Activated CD4-positive, alpha-beta T cell treated with anti-CD3 and anti-CD28 coated beads for 24 hours (primary cell): ENCODE measurements at places on chromosomes 3 and 15.
A peak's percentile ranks its signal among the peaks of the same experiment; 100 is the strongest.

DNA sequence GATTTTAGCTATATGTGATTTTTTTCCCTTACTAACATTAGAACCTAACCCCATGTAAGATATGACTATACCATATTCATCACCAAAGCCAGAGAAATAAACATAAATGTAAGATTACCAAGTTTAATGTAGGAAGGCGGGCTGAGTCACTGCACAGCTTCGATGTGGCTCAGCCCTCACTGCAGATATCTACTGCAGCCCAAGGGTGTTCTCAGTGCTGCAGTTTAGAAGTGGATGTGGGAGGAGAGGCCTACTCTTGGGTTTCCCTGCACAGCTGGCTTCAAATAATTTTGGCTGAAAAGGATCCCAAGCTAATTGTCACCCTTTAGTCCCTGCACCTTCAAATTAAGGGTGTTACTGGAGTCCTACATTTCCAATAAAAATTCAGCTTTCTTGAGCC lies 9.3 kb downstream of the ARPP19 start:
- DNase-seq, result peak; percentile 33

GRCh38 chr3:59766200-59766872 lies 716.5 kb upstream of the CFAP20DC start:
- DNase-seq, result no peak

- no peak for DNase-seq
Observed at GRCh38 chr3:134073583-134073945, 43.8 kb upstream of the SLCO2A1 start.

DNA sequence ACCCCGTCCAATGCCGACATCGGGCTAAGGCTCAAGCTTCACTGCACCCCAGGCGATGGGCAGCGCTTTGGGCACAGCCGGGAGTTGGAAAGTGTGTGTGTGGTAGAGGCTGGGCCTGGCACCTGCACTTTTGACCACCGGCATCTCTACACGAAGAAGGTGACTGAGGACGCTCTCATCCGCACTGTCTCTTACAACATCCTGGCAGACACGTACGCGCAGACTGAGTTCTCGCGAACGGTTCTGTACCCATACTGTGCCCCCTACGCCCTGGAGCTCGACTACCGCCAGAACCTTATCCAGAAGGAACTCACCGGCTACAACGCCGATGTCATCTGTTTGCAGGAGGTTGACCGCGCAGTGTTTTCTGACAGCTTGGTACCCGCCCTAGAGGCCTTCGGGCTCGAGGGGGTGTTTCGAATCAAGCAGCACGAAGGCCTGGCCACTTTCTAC lies 1.0 kb downstream of the PDE12 start:
- DNase-seq, result no peak

DNA sequence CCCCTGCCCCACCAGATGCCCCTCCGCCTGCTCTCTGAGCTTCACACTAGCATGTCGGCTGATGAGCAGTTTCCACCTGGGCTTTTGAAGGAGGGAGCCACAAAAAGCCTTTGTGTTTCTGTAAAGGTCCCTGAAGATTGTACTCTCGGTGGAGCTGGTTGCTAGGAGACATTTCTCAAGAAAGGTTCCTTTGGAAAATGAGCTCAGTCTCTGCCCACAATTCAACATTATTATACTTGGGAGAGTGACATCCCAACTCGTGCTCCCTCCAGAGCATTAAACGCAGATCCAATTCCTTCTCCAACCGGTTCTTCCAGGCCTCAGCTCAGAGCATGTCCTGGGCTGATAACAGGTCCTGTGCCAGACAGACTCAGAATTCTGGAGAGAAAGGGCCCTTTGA lies 26.8 kb upstream of the FAM107A start:
- no peak for DNase-seq

DNA sequence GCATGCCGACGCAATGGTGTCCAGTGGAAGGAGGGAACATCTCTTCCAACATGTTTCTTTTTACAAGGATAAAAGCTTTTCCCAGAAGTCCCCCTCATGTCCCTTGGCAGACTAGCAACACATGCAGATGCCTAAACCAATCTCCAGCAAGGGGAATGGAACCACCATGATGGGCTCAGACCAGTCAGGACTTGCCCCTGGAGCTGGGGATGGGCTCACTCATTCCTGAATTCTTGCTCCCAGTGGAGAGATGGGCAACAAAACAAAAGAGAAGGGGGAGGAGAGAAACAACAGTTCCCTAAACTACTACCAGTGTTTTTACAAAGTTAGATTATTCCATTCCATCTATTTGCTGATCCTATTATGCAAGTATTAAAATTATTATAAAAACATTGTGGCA lies 76.8 kb upstream of the OXTR start:
- no peak for DNase-seq

DNA sequence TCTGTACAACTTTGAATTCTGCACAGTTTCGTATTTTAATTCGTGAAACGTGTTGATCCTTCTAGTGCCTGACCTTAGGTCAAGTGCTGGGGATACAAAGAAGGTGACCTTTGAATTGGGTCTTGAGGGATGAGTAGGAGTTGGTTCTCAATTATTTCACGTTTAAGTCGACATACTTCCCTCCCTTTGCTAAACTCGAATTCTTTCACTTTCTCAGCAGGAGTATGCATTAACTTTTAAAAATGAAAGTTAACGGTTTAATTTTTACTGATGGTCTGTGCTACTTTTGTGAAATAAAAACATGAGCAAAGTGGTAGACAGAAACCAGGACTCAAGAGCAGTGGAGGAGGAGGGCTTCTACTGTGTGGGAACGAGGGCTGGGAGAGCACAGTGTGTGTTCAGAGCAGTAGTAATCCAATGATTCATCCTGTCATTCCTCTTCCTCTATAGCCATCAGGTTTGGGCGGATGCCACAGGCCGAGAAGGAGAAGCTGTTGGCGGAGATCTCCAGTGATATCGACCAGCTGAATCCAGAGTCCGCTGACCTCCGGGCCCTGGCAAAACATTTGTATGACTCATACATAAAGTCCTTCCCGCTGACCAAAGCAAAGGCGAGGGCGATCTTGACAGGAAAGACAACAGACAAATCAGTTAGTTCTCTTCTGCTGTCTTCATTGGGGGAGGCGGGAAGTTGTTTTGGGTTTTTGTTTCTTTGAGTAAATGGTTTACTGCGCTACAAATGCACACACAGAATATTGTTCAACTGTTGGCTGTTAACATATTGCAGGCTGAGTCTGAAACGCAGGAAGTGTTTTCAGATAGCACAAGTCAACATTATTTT lies 78.6 kb upstream of the TSEN2 start:
- no peak for DNase-seq

- DNase-seq, result no peak
Observed at GRCh38 chr15:27768732-27769475, 330.2 kb downstream of the OCA2 start.

DNA sequence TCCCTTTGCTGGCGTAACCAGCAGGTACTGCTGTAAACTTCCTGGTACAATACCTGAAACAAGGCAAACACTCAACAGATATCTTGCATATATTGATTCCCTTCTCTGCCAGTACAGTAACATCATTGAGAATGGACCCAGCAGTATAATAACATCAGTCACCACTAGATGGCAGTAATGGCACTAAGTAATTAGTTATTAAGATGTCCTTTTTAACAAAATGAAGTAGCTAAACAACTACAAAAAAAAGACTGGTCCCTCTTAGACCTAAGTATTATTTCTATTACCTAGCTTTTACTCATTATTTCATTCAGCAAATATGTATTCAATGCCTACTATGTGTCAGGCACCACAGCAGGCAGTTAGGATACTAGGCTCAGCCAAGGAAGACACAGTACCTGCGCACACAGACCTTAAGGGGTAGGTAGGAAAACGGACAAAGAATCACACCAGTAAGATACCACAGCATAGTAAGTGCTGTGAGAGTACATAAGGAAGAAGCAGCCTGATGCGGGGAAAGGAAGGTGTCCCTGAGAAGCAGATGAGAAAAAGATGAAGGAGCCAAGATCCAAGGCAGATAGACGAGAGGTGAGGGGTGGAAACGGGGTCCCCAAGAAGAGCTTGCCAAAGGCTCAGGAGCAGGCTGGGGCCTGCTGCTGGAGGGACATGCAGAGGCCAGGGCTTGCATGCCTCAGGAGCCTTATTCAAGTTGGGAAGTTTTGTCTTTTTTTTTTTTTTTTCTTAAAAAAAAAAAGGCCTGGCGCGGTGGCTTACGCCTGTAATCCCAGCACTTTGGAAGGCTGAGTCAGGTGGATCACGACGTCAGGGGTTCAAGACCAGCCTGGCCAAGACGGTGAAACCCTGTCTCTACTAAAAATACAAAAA lies 102.7 kb upstream of the CHD2 start:
- no peak for DNase-seq

DNA sequence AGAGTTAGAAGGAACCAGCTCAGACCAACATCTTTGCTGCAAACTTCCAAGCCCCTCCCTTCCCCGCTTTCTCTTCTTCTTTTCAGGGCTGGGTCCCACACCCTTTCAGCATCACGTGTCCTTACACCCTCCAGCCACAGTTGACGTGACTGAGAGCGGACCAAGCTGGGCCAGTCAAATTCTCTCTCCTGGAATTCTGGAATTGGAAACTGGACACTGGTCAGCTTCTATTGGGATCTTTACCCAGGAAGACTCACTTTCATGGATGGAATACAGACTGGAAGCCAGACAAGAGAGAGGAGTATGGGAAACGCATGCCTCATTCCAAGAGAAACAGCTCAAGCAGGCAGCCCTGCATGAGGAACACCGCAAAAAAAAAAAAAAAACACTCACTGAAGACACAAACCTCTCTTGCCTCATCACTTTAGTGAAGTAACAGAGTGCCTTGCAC lies 12.4 kb upstream of the TPM1 start:
- DNase-seq, result no peak

GRCh38 chr3:24299806-24300626 lies 194.6 kb downstream of the THRB start:
- DNase-seq, result no peak

DNA sequence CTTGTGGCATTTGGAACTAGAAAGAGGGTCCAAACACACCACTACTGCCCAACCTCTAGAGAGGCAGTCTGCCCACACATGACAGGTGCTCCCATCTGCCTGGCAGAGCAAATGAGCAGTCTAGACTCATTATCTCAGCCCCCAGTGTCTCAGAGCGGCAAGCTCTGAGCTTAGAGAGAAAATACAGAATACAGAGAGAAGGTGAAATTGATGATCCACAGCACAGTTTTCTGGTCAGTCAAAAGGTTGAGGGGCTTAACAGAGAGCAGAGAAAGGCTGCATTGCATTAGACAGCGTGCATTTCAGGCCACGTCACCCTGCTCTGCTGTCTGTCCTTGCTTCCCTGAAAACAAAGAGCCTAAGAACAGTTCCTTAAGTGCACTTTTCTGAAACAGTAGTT lies 135.1 kb downstream of the KCNMB2 start:
- no peak for DNase-seq

DNA sequence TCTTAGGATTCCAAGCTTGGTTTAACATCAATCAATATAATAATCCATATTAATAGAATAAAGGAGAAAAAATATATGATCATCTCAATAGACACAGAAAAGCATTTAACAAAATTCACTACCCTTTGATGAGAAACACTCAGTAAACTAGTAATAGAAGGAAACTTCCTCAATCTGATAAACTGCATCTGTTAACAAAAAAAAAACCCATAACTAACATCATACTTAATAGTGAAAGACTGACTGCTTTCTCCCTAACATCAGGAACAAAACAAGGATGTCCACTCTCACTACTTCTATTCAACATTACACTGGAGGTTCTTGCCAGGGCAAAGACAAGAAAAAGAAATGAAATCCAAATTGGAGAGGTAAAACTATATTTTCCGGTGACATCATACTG lies 30.5 kb downstream of the LRRK1 start:
- DNase-seq, result no peak

GRCh38 chr3:59709702-59710553 lies 660.1 kb upstream of the CFAP20DC start:
- DNase-seq, result no peak

GRCh38 chr3:193241716-193242115 lies 694 bp downstream of the PLAAT1 start:
- no peak for DNase-seq

DNA sequence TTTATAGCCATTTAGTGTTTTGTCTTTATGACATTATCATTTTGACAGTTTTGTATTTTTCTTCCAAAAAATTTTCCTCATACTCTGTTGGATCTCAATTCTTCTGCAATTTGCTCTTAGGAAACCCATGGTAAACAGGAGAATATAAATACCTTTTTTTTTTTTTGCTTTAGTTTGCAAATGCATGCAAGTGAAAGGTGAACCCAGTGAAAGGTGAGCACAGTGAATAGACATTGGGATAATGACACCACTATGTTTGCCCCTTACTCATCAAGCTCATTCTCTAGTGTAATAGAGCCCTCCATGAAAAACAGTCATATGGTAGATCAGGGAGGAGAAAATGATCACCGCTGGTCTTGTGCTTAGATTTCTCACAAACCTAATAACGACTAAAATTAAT lies 59.0 kb upstream of the TRPC1 start:
- DNase-seq, result no peak

- no peak for DNase-seq
Observed at GRCh38 chr15:67171471-67171870, 83.0 kb downstream of the AAGAB start.

GRCh38 chr3:123028233-123028828 lies 768 bp upstream of the SEMA5B start:
- DNase-seq, result no peak

GRCh38 chr3:49717211-49717958 lies 2.1 kb downstream of the AMIGO3 start:
- no peak for DNase-seq

- no peak for DNase-seq
Observed at GRCh38 chr15:62545467-62546227, 380.6 kb upstream of the C2CD4B start.

GRCh38 chr3:124563376-124563775 lies 166.9 kb upstream of the UMPS start:
- DNase-seq, result no peak

DNA sequence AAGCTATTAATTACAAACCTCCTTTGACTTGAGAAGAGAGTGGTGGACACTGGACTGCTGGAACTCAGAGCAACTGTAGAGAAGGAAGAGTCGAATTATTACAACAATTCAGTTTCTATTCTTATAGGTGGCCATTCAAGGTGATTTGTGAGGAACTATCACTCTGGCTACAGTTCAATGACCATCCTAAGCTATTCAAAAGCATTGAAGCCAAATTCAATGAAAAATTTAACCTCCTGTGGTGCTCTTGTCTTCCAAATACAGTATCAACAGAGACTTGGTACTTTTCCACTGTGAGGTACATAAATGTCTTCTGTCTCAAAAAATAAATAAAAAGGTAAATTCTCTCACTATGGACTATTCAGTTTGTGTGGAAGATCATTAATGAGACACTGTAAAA lies 513.3 kb upstream of the SEMA6D start:
- no peak for DNase-seq

DNA sequence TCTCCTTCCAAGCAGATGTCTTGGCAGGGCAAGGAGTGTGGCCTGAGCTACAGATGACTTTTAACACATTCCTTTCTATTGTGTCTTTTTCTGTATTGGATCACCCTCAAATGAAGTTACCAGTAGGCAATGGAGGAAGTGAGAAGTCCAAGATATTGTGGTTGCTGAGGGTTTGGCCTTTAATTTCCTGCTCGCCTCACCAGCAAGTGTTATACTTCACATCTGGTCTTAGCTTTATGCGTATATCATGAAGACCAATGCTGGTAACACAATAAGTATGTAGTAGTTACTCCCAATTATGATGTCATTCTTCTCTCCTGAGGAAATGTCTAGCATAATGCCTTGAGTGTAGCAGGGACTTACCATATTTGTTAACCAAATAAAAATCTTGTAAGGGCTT lies 179.9 kb downstream of the ZIC1 start:
- no peak for DNase-seq

- no peak for DNase-seq
Observed at GRCh38 chr3:116188231-116188785, 257.0 kb downstream of the LSAMP start.
